ENCODE measurements at places on chromosomes 1 and 21.

DNA sequence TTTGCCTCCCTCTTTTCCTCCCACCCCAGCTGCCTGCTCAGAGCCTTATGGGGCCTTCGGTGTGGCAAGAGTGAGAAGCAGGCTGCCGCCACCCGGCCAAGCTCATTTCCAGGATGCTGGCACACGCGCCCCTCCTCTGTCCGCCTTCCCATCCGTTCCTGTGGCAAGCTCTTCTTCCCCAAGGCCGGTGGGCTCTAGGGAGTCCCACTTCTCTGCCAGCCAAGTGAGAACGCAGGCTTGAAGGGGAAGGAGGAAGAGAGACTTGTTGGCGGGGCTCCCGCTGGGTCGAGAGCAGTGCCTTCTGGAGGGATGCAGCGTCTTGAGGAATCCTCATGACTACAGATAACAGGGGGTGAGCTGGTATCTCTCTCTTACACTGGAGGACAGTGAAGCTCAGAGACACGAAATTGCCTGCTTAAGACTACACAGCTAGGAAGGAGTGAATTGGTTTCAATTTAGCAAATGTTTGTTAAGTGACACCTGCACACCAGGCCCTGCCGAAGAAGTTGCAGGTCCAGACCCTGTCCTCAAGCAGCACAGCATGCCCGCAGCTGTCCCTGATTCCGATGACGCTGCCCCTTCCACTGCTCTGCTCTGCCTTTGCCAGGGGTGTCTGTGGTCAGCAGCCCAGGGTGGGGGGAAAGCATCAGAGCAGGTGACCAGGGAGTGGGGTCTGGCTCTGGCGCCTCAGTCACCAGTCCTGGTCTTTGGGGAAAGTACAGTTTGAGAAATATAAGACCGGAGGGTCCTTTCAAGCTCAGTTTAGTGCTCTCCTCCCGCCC lies 40.1 kb upstream of the FOXO6 start:
- no peak for DNase-seq

GRCh38 chr1:228842094-228842775 lies 107.0 kb downstream of the RHOU start:
- no peak for DNase-seq

GRCh38 chr1:110243146-110243545 lies 33.0 kb downstream of the KCNC4 start:
- no peak for DNase-seq

- no peak for DNase-seq
These were observed 21.3 kb downstream of the MIIP start for GRCh38 chr1:12040457-12041051.

DNA sequence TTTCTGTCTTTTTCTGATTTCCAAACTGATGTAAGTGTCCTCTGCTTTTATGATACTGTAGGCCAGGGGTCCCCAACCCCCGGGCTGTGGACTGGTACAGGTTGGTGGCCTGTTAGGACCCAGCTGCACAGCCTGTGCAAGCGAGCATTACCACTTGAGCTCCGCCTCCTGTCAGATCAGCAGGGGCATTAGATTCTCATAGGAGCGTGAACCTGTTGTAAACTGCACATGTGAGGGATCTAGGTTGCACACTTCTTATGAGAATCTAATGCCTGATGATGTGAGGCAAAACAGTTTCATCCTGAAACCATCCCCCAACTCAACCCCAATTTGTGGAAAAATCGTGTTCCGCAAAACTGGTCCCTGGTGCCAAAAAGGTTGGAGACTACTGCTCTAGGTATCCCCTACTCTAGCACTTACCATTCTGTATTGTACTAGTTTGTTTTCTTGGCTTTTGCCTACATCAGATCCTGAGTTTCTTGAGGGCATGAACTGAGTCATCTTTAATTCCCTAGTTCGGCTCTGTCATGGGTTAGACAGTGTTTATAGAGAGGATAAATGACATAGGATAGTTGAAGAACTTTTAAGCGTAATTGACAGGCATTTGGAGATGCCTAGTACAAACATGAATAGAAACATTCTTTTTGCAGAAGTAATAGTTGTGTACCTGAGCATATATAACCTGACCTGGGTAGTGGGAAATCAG lies 4.1 kb downstream of the ABCD3 start:
- DNase-seq = no peak

GRCh38 chr1:111776391-111776790 lies 20.7 kb downstream of the DDX20 start:
- DNase-seq = no peak

DNA sequence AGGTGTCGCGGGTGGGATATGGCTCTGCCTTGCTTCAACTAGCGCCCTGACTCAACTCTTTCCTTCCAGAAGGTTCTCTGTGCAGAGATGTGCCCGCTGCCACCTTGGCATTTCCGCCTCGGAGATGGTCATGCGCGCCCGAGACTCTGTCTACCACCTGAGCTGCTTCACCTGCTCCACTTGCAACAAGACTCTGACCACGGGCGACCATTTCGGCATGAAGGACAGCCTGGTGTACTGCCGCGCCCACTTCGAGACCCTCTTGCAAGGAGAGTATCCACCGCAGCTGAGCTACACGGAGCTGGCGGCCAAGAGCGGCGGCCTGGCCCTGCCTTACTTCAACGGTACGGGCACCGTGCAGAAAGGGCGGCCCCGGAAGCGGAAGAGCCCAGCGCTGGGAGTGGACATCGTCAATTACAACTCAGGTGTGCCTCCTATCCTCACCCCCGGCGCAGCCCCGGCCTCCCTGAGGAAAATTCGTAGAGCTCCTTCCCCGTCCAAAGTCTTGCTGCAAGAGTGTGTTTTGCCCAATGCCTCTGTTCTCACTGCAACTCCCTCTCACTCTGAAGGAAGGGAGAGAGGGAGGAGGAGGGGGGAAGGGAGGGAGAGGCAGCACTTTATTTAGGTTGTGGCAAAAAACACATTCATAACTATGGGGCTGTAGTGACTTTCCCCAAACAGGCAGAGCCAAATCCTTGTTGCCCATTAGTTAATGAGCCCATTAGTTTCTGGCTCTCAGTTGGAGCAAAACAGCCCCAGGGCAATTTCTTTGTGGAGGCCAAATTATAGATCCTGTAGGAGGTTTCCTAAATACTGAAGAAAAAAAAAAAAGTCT lies 4.3 kb downstream of the LHX9 start:
- DNase-seq = no peak

DNA sequence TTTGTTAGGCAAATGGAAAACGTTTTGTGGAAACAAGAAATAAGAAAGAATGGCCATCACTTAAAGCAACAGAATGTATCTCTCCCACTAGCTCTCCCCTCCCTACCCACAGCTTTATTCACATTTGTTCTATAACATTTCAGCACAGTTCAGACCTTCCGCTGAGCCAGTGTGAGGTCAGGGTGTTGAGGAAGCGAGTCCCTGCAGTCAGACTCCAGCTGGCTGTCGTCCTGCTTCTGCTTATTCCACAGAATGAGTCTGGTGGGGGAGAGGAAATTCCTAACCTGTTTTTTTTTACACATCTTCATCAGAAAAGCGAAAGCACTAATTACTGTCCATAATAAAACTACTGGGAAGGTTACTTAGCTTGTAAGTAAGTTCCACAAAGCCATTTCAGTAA lies 39.0 kb downstream of the MRPL39 start:
- DNase-seq = no peak

DNA sequence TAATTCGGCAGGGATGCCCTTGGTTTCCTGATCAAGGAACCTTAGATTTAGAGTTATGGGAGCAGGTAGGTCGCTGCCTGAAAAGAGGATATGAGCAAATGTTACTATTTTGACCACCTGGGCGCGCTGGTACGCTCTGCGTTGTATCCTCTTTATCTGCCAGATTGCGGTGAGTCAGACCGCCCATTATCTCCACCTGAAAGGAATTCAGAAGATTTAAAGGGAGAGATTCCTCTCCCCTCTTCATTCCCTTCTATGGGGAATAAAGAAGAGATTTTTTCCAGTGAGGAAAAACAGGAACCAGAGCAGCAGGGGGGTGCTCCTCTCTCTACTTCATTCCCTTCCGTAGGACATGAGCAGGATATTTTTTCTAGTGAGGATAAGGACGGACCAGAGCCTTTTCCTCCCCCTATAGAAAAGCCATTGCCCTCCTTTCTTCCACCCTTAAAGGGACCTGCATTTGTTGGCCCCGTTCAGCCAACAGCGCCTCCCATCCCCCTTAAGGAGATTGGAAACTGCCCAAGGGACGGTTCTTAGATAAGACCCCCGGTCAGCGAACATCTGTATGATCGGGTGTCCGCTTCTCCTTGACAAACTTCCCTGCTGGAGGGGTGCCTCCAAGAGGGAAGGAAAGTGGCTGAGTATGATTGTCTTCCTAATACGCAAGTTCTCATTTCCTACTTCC lies 34.1 kb downstream of the CLCA1 start:
- DNase-seq = no peak
